ENCODE measurements at places on chromosomes 5 and 9.
A peak's percentile ranks its signal among the peaks of the same experiment; 100 is the strongest.

- peak; percentile 21 for DNase-seq
Observed at GRCh38 chr9:111926421-111926875, 29.8 kb downstream of the UGCG start.

GRCh38 chr9:21576331-21577189, 94.4 kb upstream of the IFNE start:
- DNase-seq = no peak

DNA sequence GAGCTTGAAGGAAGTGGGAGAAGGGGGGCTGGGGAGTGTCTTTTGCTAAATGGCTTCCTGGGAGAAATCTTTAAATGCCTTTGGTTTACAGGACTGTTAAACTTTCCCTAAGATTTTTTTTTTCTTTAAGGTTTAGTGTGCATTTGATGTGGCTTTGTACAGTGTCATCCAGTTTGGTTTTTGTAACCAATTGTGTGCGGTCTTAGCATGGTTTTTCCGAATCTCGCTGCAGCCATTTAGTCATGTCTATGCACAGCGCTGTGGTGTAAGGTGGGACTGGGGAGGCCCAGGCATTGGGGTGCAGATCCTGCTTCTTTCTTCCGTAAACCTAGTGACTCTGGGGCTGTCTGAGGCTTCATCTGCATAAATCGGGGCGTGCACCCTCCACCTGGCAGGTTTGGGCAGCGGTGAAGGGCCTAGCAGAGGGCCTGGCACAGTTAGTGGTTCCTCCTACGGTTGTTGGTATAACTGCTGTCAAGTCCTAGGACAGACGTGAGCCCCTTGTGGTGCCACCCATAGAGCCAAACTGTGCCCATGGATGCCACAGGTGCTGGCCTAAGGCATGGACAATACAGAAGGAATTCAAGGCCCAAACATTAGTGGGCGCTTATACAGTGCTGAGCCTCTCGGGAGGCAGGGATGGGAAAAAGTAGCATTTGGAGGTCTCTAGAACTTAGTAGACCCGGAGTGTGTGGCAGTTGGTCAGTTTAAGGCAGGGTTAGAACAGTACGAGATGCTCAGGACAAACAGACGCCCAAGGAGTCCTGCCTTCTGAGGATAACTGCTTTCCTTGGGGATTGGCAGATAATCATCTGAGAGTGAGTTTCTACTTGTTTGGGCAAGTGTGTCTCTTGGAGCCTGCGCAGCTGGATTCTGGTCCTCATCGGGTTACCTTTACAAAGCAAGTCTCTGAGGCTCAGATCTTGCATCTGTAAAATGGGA, 1.5 kb downstream of the PRRC2B start:
- DNase-seq = no peak

DNA sequence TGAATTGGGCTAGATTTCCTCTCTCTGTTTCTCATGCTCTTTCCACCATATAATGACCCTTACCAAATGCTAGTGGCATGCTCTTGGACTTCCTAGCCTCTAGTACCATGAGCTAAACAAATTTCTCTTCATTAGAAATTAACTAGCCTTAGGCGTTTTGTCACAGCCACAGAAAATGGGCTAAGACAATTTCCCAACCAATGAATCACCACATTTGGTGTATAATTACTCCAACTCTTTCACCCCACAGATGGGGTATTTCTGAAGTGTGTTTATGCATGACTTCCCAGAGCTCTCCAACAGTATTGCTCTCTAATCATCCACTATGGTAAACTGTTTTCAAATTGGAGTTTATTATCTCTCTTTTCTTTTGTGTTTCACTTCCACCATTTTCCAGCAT, 1041.1 kb upstream of the COX7C start:
- no peak for DNase-seq
